Stomach (tissue), 19 donors: ENCODE measurements at places on chromosomes 16 and 17. TPM values are rescaled to one million over a fixed set of nuclear protein-coding genes. Genes with fewer than 3 reads are reported as not detected.

TEKT5 gene
- not detected for polyA plus RNA-seq

GNPTG gene
- 30.4 TPM for polyA plus RNA-seq

ARHGAP23 gene
- polyA plus RNA-seq, result 4.0 TPM

RNF227 gene
- polyA plus RNA-seq, result 3.4 TPM

TRIM65 gene
- 9.5 TPM for polyA plus RNA-seq

ANKRD40CL gene
- polyA plus RNA-seq, result 0.40 TPM

SBK1 gene
- 0.63 TPM for polyA plus RNA-seq

FOXL1 gene
- polyA plus RNA-seq, result 5.2 TPM
